ENCODE measurements at places on chromosomes 3 and 15. TPM values are rescaled to one million over a fixed set of nuclear protein-coding genes. Genes with fewer than 3 reads are reported as not detected.

Gene SKOR1
- total RNA-seq, result 0.22 TPM

Gene KNL1
- 36.6 TPM for total RNA-seq

Gene TMEM207
- total RNA-seq, result not detected

Gene CYP19A1
- not detected for total RNA-seq

Gene SAMD7
- not detected for total RNA-seq

Gene VEPH1
- total RNA-seq, result not detected

All from T-helper 1 cell treated with Interleukin-12 subunit alpha and Interleukin-12 subunit beta and Interleukin-4 antibody, amounts not matched to agents 30 ng/mL and 1 ng/mL, for 36 hours (primary cell).